Ureter (tissue), 1 donor: ENCODE measurements at places on chromosomes 1 and 21. TPM values are rescaled to one million over a fixed set of nuclear protein-coding genes. Genes with fewer than 3 reads are reported as not detected.

Gene GBP6
- not detected for total RNA-seq

Gene LCE2B
- total RNA-seq, result not detected

Gene PLOD1
- total RNA-seq, result 54.5 TPM

Gene OSCP1
- 13.4 TPM for total RNA-seq

Gene MPZ
- 3.1 TPM for total RNA-seq

Gene C8B
- not detected for total RNA-seq

Gene S100A12
- total RNA-seq, result not detected

Gene SOX13
- total RNA-seq, result 85.7 TPM

Gene PROK1
- total RNA-seq, result 9.3 TPM

Gene KCNE2
- not detected for total RNA-seq

Gene CLCA4
- total RNA-seq, result 0.86 TPM

Gene TPTE
- total RNA-seq, result not detected

Gene HSD3B1
- 0.75 TPM for total RNA-seq

Gene SPRR4
- total RNA-seq, result not detected

Gene NPHS2
- not detected for total RNA-seq

Gene SFN
- 93.7 TPM for total RNA-seq

Gene LCE2A
- not detected for total RNA-seq

Gene ALX3
- not detected for total RNA-seq

Gene CFHR3
- total RNA-seq, result 1.1 TPM

Gene SPATA45
- not detected for total RNA-seq

Gene OLIG2
- not detected for total RNA-seq
